Kasumi-1 (cell line): ENCODE measurements at places on chromosomes 4 and X.

- no peak for DNase-seq
These were observed 154.4 kb downstream of the EFHC2 start for GRCh38 chrX:44189116-44189515.

- DNase-seq = peak; percentile 65
These were observed 45.4 kb downstream of the CXorf58 start for GRCh38 chrX:23952984-23953907.

GRCh38 chr4:95877636-95878035 lies 37.7 kb downstream of the PDHA2 start:
- no peak for DNase-seq

GRCh38 chr4:11628093-11628725 lies 199.5 kb upstream of the HS3ST1 start:
- DNase-seq = no peak

DNA sequence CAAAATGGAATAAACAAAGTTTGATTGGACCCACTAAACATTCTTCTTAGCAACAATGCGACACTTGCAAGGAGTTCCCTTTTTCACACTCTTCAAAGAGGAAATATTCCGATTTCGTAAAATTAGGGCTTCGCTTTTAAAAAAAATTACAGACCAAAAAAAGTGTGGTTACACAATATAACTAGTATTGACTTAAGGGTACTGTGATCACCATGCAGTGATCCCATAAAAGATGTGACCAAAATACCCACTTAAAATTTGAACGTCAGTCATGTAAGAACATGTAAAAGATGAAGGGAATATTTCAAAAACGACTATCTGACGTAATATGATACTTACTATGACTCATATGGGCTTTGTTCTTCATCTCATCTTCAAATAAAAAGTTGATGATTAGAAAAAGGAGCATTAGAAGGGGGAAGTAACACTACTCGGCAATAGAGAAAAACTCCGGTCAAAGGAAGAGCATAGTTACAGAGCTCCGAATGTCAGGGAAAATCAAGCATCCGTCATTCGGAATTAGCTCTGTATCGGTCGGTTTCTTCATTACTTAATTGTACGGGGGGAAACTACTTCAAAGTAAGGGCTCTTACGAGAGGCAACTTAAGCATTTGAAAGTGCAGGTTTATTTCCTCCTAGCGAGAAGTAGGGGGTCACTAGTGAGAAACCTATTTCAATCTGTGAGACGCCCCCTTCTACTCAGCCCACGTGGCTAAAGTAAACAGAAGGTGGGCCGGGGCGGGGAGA lies 1.3 kb upstream of the TET2 start:
- DNase-seq = peak; percentile 79

- no peak for DNase-seq
These were observed 715.8 kb downstream of the CCSER1 start for GRCh38 chr4:90842960-90843359.

DNA sequence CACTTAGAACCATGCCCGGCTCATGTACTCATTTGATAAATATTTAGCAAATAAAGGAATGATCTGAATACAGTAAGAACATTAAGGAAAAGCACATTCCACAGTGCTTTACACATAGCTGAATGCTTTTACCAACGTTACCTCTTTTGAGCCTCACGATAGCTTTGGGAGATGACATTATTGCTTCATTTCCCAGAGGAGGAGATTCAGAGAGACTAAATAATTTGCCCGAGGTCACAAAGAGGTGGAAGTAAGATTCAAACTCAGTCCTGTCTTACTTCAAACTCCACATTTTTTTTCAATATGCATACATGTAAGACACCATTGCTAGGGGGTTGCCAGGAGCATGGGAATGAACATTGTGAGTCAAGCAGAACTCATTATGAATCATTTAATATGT lies 538.5 kb downstream of the BCOR start:
- DNase-seq = no peak

DNA sequence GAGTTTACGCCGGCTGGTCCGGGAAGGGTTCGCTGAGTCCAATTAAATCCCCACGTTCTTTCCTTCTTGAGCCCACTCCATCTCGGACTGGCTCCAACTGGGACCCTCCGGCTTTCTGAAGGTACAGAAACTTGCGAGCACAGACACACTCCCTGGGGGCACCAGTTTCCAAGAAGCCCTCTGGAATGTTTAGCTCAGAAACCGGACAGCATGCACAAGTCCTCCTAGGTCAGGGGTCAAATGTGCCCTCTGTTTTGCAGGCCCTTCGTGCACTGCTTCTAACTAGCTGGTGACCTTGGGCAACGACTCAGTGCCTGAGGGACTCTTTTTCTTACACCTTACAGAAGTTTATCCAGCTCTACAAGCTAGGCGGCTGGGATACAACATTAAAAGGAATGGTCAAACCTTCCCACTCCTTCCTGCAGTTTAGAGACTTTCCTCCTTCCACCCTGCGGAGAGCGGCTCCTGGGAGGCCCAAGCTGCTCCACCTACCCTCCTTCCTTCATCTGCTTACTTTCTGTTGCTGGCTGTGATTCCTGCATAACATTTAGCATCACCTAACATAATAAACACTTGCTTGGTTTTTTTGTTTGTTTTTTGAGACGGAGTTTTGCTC lies 275.5 kb downstream of the BCOR start:
- no peak for DNase-seq

DNA sequence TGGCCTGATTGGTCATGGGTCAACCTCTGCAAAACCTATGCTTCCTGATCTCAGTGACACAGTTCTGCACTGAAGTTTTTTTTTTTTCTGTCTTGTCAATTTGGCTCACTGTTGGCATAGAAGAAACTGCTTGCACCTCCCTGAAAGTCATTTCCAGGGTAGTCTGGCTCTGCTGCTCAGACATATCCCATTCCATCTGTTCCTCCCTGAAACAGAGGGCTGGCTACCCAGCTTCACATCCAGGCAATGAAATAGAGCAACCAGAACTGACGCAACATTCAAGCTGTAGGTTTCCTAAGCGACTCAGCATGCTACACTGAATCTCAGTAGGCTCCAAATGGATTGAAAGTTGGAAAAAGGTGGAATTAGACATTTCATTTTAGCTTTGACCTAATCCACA lies 176.8 kb upstream of the MBNL3 start:
- no peak for DNase-seq

GRCh38 chr4:166017804-166018203 lies 144.8 kb downstream of the TLL1 start:
- DNase-seq = no peak

DNA sequence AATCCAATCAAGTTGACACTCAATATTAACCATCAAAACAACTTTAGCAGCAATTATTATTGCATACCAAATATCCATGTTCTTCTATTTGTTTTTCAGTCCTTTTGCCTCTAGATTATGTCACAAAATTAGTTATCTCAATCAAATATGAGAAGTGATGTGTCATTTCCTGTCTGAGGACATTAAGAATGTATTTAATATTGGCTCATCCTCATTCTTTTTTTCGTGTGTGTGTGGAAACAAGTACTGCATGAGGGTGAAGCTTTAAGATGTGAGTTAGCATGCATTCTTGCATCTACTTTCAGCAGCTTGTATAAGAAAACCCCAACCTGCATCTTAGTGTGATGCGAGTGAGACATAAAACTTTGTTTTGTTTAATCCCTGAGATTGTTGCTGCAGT lies 301.4 kb downstream of the GRIA2 start:
- DNase-seq = no peak

DNA sequence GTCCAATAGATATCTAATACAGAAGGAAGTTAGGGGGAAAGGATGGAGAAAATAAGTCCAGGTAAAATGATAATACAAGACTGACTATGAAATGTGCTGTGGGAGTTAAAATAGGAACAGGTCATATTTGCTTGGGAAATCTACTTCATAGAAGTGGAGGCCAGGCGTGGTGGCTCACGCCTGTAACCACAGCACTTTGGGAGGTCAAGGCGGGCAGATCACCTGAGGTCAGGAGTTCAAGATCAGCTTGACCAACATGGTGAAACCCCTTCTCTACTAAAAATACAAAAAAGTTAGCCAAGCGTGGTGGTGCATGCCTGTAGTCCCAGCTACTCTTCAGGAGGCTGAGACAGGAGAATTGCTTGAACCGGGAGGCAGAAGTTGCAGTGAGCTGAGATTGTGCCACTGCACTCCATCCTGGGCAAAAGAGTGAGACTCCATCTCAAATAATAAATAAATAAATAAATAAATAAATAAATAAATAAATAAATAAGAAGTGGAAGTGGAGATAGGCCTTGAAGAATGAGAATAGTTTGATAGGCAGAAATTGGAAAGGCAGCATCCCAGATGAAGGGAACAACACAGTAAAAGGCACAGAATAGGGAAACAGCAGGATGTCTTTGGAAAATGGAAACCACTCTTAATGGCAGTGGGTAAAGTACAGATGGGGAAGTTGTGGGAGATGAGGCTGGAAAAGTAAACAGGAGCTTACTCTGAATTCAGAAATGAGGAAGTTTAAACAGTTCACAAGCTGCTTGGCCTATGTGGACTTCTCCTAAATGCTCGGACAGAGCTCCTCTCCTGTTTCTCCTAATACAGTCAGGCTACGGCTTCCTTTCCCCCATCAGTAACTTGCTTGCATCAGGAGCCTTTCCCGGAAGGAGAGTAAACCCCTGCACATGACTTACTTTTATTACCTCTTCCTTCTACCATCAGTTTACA lies 15.1 kb upstream of the GK start:
- peak; percentile 72 for DNase-seq

- DNase-seq = no peak
These were observed 8.7 kb downstream of the SFRP2 start for GRCh38 chr4:153780221-153780620.

DNA sequence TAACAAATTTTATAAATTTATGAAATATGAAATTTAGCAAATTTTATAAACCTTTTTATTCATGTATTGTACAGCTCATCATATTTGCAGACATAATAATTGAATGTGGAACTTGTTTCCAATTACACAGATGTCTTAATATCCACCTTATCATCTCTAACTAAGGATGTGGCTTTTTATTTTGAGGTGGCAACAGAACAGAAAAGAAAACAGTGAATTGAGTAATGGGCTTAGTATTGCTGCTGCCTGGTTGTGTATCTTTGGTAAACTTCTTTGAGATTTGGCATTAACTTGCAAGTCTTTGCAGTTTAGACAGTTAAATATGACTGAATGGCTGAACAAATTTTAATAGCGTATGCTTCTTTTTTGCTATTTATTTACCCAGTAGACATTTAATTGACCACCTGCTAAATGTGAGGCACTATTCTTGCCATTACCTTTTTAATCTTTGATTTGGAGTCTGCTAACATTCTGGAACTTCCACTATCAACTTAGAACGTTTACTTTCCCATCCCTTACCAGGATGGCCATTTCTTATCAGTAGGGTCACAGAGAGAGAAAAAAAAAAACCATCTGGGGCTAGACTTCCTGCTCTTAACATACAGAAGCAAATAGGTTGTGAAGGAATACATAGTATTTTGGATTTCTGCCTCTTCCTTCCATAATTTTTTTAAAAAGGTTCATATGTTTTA lies 44.8 kb downstream of the CLCN3 start:
- no peak for DNase-seq

DNA sequence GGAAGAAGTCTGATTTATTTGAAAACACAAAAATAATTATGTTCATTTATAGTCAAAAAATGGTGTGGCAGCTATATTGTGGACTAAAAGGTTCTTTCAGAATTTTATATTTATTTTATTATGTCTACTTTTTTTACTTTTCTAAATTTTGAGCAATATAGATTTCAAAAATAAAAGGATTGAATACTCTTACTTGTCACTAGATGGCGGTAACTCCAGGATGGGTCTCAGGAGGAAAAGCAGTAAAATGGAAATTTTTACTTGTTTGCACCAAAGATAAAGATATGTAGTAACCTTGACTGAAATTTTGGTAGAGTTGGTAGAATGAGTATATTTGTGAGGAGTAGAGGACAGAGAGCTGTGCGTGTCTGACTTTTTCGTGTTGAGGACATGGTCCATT lies 14.5 kb upstream of the DACH2 start:
- peak; percentile 34 for DNase-seq

DNA sequence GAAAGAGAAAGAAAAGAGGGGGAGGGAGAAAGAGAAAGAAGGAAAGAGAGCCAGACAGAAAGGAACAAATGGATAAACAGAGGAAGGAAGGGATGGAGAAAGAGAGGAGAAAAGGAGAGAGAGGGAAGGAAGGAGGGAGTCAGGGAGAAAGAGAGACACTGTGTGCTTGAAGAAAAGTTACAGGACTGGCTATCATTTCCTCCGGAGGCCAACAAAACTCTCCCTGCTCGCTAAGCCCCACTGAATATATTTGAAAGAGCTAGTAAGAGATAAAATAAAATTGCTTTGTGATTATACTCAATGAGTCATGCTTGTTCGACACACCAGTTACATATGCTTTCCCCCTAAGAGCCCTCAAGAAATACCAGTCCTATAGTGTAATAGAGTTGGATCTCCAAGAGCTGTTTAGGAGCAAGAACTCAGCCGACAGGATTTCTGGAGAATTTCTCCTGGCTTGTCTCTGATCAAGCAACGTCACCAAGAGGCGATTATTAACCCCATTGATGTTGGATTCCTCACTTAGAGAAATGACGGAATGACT lies 102.2 kb downstream of the MXRA5 start:
- no peak for DNase-seq

- no peak for DNase-seq
These were observed 63.1 kb downstream of the RTL9 start for GRCh38 chrX:110421500-110422455.

- DNase-seq = no peak
These were observed 340.0 kb downstream of the FBXW7 start for GRCh38 chr4:152195888-152196287.

GRCh38 chrX:42075032-42075431 lies 151.7 kb upstream of the CASK start:
- no peak for DNase-seq

DNA sequence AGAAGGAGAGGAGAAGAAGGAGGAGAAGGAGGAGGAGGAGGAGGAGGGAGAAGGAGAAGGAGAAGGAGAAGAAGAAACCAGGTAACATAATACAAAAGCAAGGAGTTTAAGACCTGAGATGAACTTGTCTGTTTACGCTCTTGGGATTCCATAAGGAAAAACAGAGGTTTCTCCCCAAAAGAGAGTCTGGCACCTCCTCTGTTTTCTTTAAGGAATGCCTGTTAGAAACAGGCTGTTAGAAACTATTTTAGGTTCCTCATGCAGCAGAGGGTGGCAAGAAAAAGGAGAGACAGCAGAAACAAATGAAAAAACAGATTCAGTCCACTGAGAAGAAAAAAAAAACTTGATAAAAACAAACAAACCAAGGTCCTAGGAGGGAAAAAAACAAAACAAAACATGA lies 10.3 kb upstream of the FHDC1 start:
- DNase-seq = no peak
